ENCODE measurements at places on chromosomes 1 and 21. TPM values are rescaled to one million over a fixed set of nuclear protein-coding genes. Genes with fewer than 3 reads are reported as not detected.

Gene MXRA8
- total RNA-seq, result 97.8 TPM

Gene MAB21L3
- not detected for total RNA-seq

Gene TRIM33
- 40.1 TPM for total RNA-seq

Gene KIAA1614
- 1.8 TPM for total RNA-seq

Gene CRNN
- total RNA-seq, result not detected

Gene TENT5C
- total RNA-seq, result 5.3 TPM

Gene TRIM58
- total RNA-seq, result 0.54 TPM

Gene TRNP1
- total RNA-seq, result 68.6 TPM

Gene LCE3D
- total RNA-seq, result not detected

Gene COL24A1
- 2.5 TPM for total RNA-seq

Gene KCNJ6
- total RNA-seq, result under 0.01 TPM

Gene TRPM2
- not detected for total RNA-seq

Gene FNBP1L
- total RNA-seq, result 24.4 TPM

Gene ELAPOR1
- 0.28 TPM for total RNA-seq

Gene MRPS6
- total RNA-seq, result 11.9 TPM

Gene HEYL
- not detected for total RNA-seq

Gene PDPN
- not detected for total RNA-seq

Gene ZZZ3
- 84.7 TPM for total RNA-seq

Gene MROH9
- total RNA-seq, result not detected

Gene NLRP3
- not detected for total RNA-seq

Gene KNCN
- not detected for total RNA-seq

Gene FCGR3A
- not detected for total RNA-seq

Gene TDRD5
- total RNA-seq, result not detected

Gene AK5
- total RNA-seq, result 54.7 TPM

Gene SLC35D1
- 16.3 TPM for total RNA-seq

Gene CRYBG2
- total RNA-seq, result not detected

Gene LRP8
- total RNA-seq, result 11.1 TPM

Gene DDAH1
- 94.5 TPM for total RNA-seq

Gene ALG14
- 2.0 TPM for total RNA-seq

Gene RIPK4
- under 0.01 TPM for total RNA-seq

All from IMR-90 (cell line).